Left forelimb (tissue), 1 donor: ENCODE measurements at places on chromosomes 5 and 9.

- no peak for DNase-seq
Observed at GRCh38 chr9:78207319-78207718, 28.6 kb upstream of the CEP78 start.

DNA sequence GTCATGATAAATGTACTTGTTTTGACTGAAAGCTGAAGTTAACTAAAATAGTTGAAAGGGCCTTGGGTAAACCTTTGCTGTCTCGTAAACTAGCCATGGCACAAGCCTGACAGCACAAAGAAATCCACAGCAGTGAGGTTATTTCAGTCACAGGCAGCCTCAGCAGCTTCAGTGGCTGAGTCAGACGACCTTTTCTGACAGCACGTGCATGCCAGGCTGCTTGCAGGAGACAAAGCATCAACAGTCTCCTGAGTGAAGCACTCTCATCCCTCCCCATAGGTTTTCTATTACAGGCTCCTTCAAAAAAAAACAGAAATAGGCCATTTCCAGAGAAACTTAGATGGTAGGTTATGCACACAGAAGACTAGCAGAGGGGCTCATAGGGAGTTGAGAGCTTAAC lies 34.6 kb downstream of the OXCT1 start:
- no peak for DNase-seq

- DNase-seq, result no peak
Observed at GRCh38 chr5:52909192-52909591, 80.0 kb upstream of the ITGA2 start.

- no peak for DNase-seq
Observed at GRCh38 chr9:91074866-91075265, 273.2 kb downstream of the SYK start.

DNA sequence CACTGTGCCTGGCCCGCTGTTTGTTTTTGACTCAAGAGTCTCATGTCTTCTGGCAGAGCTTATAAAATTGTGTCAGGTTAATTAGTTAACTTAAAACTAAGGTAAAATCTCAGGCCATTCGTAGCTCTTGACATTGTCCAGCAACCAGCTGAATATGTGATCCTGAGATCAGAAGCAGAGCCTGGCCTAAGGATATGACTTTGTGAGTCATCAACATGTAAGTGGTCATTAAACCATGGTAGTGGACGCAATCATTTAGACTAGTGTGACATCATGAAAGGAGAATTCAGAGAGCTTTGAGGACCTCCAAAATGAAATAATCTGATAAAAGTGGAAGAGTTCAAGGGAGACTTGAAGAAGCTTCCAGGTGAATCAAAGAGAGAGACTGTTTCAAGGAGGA lies 23.3 kb downstream of the SPZ1 start:
- DNase-seq, result no peak

DNA sequence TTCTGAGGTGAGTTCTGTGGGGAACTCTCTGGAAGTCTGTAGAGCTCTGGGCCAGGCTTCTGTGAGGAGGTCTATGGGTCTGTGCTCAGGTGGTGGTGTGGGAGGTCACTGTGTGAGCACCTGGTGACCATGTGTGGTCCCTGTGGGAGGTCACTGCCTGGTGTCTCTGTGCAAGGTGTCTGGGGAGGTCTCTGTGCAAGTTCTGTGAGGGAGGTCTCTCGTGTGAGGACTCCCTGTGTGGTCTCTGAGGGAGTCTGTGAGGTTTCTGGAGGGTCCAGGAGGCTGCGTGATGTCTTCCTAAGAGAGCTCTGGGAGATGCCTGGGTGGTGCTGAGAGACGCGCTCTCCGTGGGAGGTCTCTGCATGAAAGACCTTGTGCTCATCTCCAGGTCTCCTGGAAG lies 6.0 kb upstream of the SPATA31E1 start:
- DNase-seq, result no peak

GRCh38 chr9:136321561-136321960 lies 5.8 kb upstream of the GPSM1 start:
- DNase-seq, result no peak

- no peak for DNase-seq
Observed at GRCh38 chr9:124486778-124487259, 20.4 kb downstream of the NR5A1 start.

GRCh38 chr9:137919095-137919465 lies 41.5 kb downstream of the CACNA1B start:
- no peak for DNase-seq

DNA sequence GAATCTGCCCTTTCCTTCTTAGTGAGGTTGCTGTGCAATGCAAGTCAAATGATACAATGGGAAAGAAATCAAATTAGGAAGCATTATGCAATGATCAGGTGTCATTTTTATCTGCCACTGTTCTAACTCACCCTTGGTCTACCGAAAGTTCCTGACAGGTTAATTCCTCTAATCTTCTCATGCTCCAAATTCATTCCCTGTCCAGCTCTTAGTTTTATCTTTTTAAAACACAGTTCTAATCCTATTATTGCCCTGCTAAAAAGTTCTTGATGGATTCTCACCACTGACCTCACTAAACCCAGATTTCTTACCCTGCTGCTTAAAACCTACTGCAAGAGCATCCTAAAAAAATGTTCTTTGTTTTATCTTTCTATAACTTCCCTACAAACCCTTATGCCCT lies 1000.9 kb downstream of the CDH18 start:
- no peak for DNase-seq

GRCh38 chr9:6054280-6055099 lies 39.1 kb upstream of the RANBP6 start:
- no peak for DNase-seq

GRCh38 chr5:159059722-159060121 lies 40.0 kb downstream of the EBF1 start:
- no peak for DNase-seq

DNA sequence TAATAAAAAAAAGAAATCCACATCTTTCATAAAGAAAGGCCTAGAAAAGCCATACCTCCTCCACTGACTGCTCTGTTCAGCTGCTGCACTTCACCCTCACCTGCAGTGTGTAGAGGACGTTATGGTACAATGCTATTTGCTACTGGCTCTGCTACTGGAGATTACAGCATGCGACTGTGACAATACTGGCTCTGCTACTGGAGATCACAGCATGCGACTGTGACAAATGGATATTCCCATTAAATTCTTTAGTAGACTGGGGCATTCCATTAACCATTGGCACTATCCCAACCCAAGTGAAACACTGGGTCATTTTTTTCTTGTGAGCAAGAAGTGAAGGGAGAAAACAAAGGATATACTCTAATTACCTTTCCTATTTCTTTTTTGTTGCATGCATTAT lies 1063.5 kb upstream of the DMAC1 start:
- no peak for DNase-seq

DNA sequence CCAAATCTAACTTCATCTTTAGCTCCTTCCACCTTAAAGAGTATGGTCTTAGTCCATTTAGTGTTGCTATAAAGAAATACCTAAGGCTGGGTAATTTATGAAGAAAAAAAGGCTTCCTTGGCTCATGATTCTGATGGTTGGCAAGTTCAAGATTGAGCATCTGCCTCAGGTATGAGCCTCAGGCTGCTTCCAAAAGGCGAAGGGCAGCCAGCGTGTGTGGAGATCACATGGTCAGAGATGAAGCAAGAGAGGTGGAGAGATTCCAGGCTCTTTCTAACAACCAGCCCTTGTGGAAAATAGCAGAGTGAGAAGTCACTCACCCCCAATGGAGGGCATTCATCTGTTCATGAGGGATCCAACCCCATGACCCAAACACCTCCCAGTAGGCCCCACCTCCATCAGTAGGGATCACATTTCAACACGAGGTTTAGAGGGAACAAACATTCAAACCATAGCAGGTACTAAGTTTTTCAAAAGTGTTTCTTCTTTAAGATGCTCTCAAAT lies 225.9 kb downstream of the SGCD start:
- DNase-seq, result no peak

- DNase-seq, result no peak
Observed at GRCh38 chr9:92857236-92857635, 20.6 kb downstream of the ZNF484 start.

- no peak for DNase-seq
Observed at GRCh38 chr9:35826071-35826701, 2.3 kb downstream of the FAM221B start.

GRCh38 chr5:44932922-44933585 lies 124.3 kb downstream of the MRPS30 start:
- DNase-seq, result no peak

DNA sequence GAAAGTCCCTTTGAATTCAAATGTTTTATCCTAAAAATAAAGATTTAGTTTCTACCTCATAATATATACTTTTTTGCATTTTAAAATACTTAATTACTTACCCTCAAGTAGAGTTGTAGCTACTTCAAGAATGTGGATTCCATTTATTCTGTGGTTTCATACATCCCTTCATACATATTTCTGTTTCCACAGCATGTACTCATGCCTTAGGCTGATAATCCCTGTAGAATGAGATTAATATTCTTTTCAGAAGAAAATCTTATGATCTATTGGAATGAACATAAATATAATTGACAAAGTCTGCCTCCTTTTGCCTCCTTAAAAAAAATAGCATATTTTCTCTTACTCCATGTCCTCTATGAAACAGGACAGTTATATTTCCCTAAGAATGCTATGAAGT lies 465.7 kb downstream of the DTWD2 start:
- no peak for DNase-seq

- DNase-seq, result peak; percentile 51
Observed at GRCh38 chr5:135481909-135482311, 29.8 kb upstream of the TIFAB start.

GRCh38 chr9:106860721-106861639 lies 2.0 kb upstream of the ZNF462 start:
- DNase-seq, result peak; percentile 76

GRCh38 chr5:56751572-56752313 lies 63.6 kb upstream of the MAP3K1 start:
- no peak for DNase-seq

GRCh38 chr9:121373011-121373729 lies 3.1 kb upstream of the STOM start:
- DNase-seq, result no peak

DNA sequence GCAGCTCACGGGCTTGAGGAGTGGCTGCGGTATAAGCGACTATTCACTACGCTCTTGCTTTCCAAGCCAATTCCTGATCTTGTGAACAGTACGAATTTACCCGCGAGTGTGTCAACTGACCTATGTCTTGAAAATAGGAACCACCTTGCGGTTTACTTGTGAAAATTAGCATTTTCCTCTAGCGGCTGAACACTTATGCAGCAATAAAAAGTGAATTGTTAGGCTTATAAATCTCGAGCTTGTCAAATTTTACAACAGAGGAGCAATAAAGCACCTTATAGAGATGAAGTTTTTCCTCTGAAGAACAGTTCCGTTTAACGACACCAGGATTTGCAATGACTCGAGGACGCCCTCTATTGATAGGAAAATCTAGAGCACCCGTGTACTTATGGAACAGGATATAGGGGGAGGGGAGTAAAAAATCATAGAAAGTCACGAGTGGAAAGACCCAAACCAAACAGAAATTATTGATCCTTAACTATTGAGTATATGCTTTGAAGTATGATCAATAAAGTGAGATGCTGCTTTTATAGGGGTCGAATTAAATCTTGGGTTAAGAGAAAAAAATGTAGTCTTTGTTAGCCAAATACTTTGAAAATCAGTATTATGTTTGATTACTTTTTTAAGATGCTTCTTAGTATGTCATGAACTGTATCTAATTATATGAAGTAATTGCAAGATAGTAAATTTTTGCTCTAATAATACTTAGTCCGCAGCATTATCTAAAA lies 1.9 kb upstream of the RGMB start:
- DNase-seq, result peak; percentile 64

GRCh38 chr5:137355708-137356107 lies 143.4 kb downstream of the SPOCK1 start:
- DNase-seq, result no peak

- no peak for DNase-seq
Observed at GRCh38 chr5:111236995-111237394, 12.8 kb downstream of the CAMK4 start.

DNA sequence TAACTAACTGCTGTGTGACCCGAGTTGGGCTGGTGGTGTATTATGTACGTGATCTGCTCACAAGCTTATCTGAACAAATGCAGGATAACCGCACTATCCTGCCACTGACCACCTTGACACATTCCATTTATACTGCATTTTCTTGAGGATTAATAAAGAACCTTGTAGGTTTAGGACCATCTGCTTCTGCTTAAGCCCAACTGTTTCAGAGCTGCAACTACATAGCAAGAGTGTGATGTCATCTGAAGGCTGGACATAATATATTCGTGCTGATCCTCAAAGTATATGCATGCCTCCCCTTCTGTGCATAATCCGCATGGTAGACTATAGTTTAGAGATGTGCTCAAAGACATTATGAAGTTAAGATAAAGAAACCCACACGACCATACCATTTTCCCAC lies 435.9 kb downstream of the BNC2 start:
- DNase-seq, result no peak

DNA sequence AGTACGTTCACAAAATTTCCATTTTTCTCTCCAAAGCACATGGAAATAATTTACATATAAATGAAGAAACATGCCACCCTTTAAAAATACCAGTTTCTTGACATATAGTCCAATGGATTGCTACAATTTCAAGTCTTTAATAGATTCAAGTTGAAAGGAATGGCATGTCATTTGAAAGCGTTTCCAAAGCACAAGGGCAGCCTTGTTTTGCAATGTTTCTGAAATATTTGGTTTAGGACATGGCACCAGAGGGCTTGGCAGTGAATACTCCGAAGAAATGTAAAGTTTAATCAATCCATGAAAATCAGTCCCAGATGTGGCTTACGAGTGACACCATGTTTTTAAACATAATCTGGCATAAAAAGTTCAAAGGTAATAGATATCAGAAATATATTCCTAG lies 333.7 kb downstream of the PDE4D start:
- DNase-seq, result no peak

DNA sequence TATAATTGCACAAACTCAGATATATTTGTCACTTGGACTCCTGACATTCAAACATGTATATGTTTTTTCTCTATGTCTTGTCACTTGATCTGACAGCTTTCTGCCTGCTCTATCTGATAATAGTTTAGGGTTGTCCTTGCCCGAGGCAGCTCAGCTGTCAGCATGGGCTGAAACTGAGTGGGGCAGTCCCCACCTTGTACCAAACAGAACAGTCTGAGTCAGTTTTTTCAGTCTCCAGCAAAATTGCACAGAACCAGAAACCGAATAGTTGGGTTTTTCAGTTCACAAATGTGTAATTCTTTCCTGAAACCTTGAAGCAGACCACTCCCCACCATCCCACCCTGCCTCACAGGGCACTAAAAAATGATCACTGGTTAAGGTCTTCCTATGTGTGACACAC lies 9.5 kb upstream of the HAND1 start:
- DNase-seq, result no peak

- no peak for DNase-seq
Observed at GRCh38 chr5:5145651-5146529, 5.8 kb downstream of the ADAMTS16 start.

DNA sequence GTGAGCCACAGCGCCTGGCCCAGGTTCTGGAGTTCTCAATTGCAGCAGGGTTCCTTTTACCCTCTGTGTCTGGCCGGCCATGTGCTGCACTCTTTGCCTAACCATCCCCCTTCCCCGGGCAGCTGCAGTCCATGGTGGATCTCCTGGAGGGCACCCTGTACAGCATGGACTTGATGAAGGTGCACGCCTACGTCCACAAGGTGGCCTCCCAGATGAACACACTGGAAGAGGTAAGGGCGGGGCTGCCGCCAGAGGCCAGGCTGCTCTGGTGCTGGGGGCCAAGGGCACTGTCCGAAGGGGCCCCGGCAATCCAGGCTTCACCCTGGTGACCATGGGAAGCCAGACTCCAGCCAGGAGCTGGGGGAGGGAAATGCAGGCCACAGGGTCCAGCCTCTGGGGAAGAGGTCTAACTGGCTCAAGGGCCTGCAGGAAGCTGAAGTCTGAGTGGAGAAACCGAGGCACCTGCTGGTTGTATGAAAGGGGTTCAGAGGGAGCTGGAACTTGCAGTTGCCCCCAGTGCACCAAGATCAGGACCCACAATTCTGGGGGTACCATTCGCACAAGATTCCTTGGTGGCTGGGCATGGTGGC lies 18.1 kb downstream of the OLFML2A start:
- no peak for DNase-seq
